ENCODE measurements at places on chromosomes 5 and 9.

DNA sequence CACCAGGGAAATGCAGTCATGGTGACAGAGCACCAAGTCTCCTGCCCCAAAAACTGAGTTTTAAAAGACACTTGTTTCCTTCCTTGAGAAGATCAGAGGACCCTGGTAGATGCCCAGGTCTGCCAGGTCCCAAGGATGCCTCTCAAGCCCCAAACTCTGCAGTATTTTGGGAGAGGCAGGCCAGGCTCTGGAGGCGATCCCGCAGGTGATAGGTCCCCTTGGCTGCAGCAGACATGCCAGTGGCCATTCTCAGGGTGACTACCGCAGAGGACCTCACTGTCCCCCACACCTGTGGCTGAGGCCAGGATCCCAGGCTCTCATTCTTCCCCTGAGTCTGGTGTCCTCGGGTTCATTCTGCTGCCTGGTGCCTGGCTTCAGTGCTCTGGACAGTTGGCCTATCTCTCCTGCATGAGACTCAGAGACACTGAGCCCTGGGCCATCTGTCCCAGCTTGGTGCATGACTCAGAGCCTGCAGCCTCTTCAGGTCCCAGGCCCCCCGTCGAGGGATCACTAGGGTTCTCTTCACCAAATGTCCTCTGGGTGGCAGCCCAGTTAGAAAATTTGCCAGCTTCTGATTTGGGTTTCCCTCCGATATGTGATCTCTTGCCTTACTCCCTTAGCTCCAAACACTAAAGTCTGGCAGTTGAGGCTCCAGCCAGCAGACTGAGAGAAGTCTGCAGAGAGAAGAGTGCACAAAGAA lies 59.7 kb upstream of the GARNL3 start:
- DNase-seq, result no peak

GRCh38 chr5:76590027-76590426 lies 33.2 kb downstream of the F2RL2 start:
- no peak for DNase-seq

GRCh38 chr5:66515209-66515608 lies 81.0 kb upstream of the MAST4 start:
- no peak for DNase-seq

- no peak for DNase-seq
Observed at GRCh38 chr9:20322212-20322611, 300.1 kb downstream of the MLLT3 start.

- DNase-seq, result no peak
Observed at GRCh38 chr9:29348999-29349398, 1775.7 kb upstream of the C9orf72 start.

GRCh38 chr5:80192507-80193241 lies 63.2 kb downstream of the SERINC5 start:
- no peak for DNase-seq

DNA sequence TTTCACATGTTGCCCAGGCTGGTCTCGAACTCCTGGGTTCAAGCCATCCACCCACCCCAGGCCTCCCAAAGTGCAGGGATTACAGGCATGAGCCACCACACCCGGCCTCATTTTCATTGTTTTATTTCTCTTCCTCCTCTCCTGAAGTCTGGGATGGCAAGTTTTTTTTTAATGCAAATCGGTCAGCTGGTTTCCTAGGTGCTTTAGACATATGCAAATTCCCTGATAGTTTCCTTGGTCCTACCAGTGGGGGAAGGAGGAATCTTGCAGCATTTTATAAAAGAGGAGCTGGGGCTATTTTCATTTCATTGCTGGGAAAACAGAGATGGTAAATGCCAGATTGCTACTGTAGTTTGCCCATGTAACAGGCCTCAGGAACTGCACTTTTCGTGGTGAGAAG lies 179.4 kb downstream of the ACTL7B start:
- DNase-seq, result no peak

GRCh38 chr9:105290418-105290817 lies 46.0 kb downstream of the SLC44A1 start:
- DNase-seq, result no peak

GRCh38 chr5:72746736-72747135 lies 69.7 kb upstream of the TNPO1 start:
- no peak for DNase-seq

- DNase-seq, result no peak
Observed at GRCh38 chr9:134575103-134575900, 66.3 kb upstream of the COL5A1 start.

GRCh38 chr5:135145985-135146384 lies 112.0 kb upstream of the PITX1 start:
- DNase-seq, result no peak

GRCh38 chr5:173318881-173319620 lies 9.2 kb downstream of the STC2 start:
- DNase-seq, result no peak

DNA sequence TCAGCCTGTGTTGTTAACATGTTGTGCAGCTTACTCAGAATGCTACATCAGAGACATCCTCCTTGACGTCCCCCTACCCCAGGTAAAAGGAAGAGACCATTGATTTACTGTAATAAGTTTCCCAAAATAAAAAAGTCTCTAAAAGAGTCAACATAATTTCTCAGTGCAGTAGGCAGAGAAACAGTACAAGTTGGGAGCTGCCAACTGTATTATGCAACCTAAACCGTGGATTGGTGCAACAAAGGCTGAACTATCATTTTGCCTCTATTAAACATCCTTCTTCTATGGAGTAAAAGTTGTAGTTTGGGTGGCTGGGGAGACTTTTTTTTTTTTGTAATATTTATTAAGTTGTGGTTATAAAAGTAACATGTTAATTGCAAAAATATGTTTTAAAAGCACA lies 208.0 kb downstream of the NR3C1 start:
- DNase-seq, result no peak

DNA sequence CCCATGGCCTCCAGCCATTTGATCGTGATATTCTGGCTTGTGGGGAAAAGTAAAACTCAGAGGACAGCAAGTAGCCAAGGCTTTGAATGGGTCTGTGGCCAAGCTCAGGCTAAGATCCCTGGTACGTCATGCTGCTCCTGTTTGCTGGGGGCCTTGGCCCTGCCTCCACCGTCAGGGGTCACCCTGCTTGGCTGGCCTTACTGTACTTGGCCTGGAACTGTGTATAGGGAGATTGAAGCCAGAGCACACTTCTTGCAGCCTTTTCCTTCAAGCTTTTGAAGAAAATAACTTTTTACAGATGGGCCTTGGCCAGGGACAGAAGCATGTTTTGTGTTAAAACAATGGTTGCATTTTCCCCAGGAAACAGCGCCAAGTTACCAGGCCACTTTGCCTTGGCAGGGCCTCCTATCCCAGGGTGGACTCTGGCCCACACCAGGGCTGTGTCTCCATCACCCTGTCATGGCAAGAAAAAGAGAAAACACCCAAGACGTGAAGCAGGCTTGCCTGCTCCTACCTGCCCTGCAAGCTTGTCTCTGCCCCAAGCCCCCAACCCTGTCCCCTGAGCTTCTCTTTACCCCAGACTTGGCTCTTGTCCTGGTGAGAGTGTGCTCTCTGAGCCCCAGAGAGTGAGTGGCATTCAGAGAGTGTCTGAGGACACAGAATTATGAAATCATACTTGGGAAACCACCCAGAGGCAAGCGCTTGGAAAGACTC lies 286.9 kb downstream of the GADD45G start:
- no peak for DNase-seq

GRCh38 chr5:16568875-16569580 lies 47.8 kb downstream of the RETREG1 start:
- no peak for DNase-seq

- DNase-seq, result no peak
Observed at GRCh38 chr5:83817591-83817990, 96.9 kb upstream of the HAPLN1 start.

- no peak for DNase-seq
Observed at GRCh38 chr5:123515904-123516303, 3.9 kb downstream of the CSNK1G3 start.

DNA sequence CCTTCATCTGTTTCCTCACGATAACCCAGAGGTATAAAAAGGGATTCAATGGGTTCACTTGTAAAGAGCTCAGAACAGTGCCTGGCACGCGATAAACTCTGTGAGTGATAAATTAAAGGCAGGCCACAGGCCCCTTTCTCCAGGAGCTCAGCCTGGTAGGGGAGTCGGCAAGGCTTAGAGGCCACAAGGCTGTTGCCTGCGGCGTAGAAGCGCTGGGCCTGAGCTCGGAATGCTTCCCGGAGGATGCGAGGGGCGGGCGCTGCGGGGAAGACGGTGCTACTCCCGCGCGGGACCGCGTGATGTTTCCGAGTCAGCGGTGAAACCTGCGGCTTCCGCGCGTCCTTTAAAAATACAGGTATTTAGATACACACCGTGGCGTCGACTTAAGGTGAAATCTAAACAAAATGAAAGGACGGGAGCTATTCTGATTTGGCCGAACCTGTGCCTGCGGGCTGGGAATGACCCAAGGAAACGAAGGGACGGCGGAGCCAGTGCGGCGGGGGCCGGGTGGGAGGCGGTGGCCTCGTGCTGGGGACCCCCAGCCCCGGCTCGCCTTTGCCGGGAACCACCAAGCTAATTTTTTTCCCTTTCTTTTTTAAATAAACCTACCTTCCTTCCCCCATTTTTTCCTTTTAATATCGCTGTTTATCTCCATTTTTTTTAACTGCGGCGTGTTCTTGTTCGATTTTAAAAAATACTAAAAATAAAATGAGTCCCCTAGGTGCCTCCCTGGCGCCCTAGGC lies 6.2 kb downstream of the NKX2-5 start:
- DNase-seq, result peak; percentile 46

DNA sequence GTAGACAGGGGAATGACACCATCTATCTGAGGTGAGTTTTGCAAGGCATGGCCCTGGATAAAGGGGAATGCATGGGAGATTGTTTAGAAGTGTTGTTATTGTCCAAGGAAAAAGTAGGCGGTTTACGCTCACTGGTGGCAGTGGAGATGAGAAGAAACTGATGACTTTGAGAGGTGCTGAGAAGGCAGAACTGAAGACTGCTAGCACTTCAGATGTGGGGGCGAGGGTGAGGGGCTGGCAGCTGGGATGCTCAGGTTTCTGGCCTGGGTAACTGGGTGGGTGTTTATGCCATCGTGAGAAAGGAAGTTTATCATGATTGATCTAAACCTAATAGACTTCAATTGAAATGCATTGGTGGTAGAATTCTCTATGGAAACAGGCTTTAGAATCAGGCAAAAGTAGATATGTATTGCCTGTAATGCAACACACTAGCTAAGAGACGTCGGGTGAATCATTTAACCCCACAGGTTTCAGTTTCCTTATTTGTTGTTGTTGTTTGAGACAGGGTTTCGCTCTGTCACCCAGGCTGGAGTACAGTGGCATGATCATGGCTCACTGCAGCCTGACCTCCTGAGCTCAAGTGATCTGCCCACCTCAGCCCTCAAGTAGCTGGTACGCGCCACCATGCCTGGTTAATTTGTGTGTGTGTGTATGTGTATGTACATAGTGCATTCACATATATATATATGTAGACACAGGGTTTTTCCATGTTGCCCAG lies 123.5 kb downstream of the SLC24A2 start:
- no peak for DNase-seq

DNA sequence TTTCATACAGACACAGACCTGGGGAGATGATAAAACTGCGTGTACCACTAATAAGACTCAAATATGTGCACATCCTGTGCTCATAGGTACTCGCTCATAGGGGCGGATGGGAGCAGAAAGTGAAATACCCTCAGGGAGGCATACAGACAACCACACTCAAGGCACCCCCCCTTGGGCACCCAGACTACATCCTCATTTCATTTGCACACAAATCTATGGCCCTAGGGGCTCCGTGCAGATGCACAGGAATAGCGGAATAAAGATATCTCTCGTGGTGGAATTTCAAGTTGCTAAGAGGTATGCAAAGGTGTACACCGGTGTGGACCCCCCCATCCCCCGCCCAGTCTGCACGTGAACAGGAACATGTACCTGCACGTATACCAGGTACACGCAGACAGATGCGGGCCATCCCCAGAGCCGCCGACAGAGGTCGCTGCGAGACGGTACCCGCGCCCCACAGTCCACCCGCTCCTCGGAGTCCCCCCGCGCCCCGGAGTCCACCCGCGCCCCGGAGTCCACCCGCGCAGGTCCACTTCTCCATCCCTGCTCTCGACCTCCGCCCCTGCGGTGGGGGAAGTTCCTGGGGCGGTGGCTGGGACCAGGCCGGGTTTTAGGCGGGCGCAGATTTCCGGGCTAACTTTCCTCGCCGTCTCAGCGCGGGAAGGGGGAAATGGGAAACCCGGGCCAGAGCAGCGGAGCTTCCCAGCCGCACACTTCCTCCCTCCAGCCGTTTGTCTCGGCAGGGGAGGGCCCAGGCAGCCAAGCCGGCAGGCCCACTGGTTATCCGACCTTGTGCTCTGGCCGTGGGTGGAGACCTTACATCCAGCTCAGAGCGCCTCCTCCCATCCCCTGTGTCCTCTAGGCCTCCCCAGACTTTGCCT lies 1.0 kb upstream of the IL12B start:
- peak; percentile 74 for DNase-seq

- peak; percentile 52 for DNase-seq
Observed at GRCh38 chr5:56585999-56586691, 229.2 kb upstream of the MAP3K1 start.

DNA sequence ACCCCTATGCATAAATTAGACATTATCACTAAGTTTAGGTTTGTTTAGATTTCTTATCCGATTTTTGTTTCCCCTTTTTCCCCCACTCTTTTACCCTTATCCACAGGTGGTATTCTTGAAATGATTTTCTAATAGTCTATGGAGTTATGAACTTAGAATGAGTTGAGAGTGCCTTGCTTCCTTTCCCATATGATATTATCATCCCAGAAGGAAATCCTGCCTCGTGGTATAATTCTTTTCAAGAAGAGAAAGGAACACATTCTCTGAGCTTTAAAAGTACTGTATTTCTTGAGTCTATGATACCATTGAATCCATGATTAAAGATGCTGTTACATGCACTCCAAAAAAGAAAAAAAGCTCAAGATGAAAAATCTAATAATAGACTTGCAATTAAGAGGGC lies 76.9 kb upstream of the ADAMTSL1 start:
- DNase-seq, result no peak

DNA sequence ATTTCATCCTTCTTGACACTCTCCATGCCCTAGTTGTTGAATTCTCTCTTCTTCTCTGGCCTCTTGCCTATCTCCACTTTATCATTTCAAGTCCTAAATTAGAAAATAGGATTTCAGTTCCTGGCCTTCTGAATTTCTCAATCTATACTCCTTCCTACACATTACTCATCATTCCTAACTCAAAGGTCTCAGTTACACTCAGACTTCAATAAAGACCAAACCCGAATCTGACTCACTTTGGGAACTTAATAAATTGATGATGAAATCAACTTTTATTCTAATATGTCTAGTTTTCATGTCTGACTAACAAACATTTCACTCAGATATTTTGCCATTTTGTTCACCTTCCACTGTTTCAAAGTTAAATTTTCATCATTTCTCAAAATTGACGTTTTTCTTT lies 113.6 kb upstream of the TSLP start:
- DNase-seq, result no peak

GRCh38 chr5:179267071-179267670 lies 78.1 kb downstream of the ADAMTS2 start:
- DNase-seq, result no peak

- no peak for DNase-seq
Observed at GRCh38 chr5:129125819-129126218, 31.3 kb downstream of the ISOC1 start.

GRCh38 chr5:8349855-8350254 lies 480.9 kb downstream of the MTRR start:
- DNase-seq, result no peak
